Brain (organoid and tissue), 16 donors: ENCODE measurements at places on chromosomes 2 and 18. TPM values are rescaled to one million over a fixed set of nuclear protein-coding genes. Genes with fewer than 3 reads are reported as not detected.

Gene CDH7
- polyA plus RNA-seq = 0.10 TPM

Gene ADCYAP1
- polyA plus RNA-seq = 29.7 TPM

Gene QPCT
- 74.2 TPM for polyA plus RNA-seq

Gene CYRIA
- polyA plus RNA-seq = 5.7 TPM

Gene SAG
- polyA plus RNA-seq = not detected

Gene SERPINB2
- polyA plus RNA-seq = not detected

Gene ADD2
- polyA plus RNA-seq = 67.0 TPM

Gene NLRC4
- not detected for polyA plus RNA-seq

Gene GALR1
- polyA plus RNA-seq = 0.10 TPM

Gene ATAD2B
- 1.6 TPM for polyA plus RNA-seq

Gene TNFRSF11A
- 6.0 TPM for polyA plus RNA-seq

Gene TMEM247
- polyA plus RNA-seq = not detected

Gene ALPP
- not detected for polyA plus RNA-seq

Gene FAP
- polyA plus RNA-seq = 0.32 TPM

Gene SCLY
- polyA plus RNA-seq = 31.5 TPM

Gene WNT10A
- 0.58 TPM for polyA plus RNA-seq

Gene DNAJC5G
- polyA plus RNA-seq = not detected

Gene CAPN14
- polyA plus RNA-seq = not detected

Gene TCF4
- polyA plus RNA-seq = 29.3 TPM

Gene CYS1
- 1.7 TPM for polyA plus RNA-seq

Gene DIPK1C
- polyA plus RNA-seq = 10.0 TPM

Gene NPPC
- polyA plus RNA-seq = 0.66 TPM

Gene TMEM87B
- polyA plus RNA-seq = 4.2 TPM

Gene GPBAR1
- polyA plus RNA-seq = 0.39 TPM

Gene DSC3
- polyA plus RNA-seq = not detected

Gene WDR43
- polyA plus RNA-seq = 4.8 TPM

Gene UGT1A5
- not detected for polyA plus RNA-seq

Gene AOX1
- polyA plus RNA-seq = 0.44 TPM

Gene SLC11A1
- polyA plus RNA-seq = 1.7 TPM

Gene KRTCAP3
- 14.7 TPM for polyA plus RNA-seq

Gene CCDC150
- polyA plus RNA-seq = 1.2 TPM

Gene VWA3B
- polyA plus RNA-seq = 1.1 TPM

Gene ABHD3
- 16.3 TPM for polyA plus RNA-seq

Gene ATP5MC3
- polyA plus RNA-seq = 231 TPM

Gene ABCG5
- polyA plus RNA-seq = not detected

Gene ST3GAL5
- polyA plus RNA-seq = 24.7 TPM

Gene KCNG2
- 0.20 TPM for polyA plus RNA-seq

Gene POTEI
- polyA plus RNA-seq = not detected

Gene GAL3ST2
- not detected for polyA plus RNA-seq

Gene CHST10
- 15.6 TPM for polyA plus RNA-seq

Gene DOK1
- 9.7 TPM for polyA plus RNA-seq

Gene RESP18
- polyA plus RNA-seq = not detected

Gene OXER1
- polyA plus RNA-seq = 0.24 TPM

Gene MATN3
- polyA plus RNA-seq = 2.0 TPM

Gene MC5R
- not detected for polyA plus RNA-seq

Gene LIMS4
- polyA plus RNA-seq = not detected

Gene THUMPD2
- polyA plus RNA-seq = 1.7 TPM

Gene TBR1
- polyA plus RNA-seq = 9.4 TPM

Gene CHRNA1
- polyA plus RNA-seq = 0.44 TPM

Gene PRSS56
- polyA plus RNA-seq = not detected

Gene EHD3
- 14.9 TPM for polyA plus RNA-seq

Gene DYNAP
- polyA plus RNA-seq = not detected

Gene SERPINE2
- polyA plus RNA-seq = 107 TPM

Gene TPO
- polyA plus RNA-seq = 0.14 TPM

Gene NCL
- 355 TPM for polyA plus RNA-seq

Gene AFF3
- 3.1 TPM for polyA plus RNA-seq

Gene HSBP1L1
- polyA plus RNA-seq = 3.3 TPM

Gene NYAP2
- polyA plus RNA-seq = 0.20 TPM
